ENCODE measurements at places on chromosomes 3 and 15.

DNA sequence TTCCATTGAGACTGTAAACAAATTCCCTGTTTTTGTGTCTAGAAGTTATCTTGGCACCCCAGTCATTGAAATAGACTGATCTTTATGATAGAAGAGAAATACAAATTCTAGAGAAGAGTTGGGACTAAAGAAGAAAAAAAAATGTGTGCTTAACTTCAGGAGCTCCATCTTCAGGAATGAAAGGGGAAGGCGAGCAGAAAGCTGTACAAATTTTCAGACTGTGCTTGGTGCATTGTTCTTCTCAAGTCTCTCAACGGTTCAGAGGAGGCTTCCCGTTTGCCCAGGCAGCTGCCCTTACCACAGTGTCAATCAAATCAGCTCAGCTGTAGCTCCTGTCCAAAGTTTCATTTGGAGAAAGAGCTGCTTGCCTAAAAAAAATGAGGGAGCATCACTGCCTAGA is 41.7 kb downstream of the OXSM start:
- no peak for DNase-seq

- no peak for DNase-seq
These were observed 52.2 kb downstream of the TP53BP1 start for GRCh38 chr15:43440721-43441281.

DNA sequence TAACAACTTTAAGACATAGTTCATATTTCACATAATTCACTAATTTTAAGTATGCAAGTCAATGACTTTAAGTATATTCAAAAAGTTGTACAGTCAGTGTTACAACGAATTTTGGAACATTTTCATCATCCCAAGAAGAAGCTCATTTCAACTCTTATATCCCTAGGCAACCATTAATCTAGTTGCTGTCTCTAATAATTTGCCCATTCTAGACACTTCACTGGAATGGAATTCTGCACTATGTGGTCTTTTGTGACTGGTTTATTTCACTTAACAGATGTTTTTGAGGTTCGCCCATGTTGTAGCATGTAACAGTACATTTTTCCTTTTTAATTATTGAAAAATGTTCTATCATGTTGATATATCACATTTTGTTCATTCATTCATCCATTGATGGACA is 104.2 kb upstream of the SPRED1 start:
- no peak for DNase-seq

DNA sequence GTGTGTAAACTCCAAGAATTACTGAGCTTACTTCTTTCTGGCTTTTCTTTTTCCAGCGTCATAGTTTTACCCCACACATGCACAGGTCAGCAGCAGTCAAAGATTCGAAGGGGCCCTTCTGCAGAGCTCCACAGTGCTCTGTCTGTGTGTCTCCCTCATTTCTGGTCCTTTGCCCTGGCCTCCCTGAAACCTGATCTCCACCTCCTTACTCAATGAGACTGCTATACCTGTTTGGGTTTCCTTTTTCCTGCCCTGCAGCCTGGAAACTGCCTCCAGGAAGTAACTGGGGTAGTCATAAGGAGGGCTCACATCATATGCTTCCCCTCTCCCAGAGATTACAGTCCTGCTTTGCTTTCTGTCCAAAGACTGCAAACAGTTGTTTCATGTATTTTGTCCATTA is 82.8 kb upstream of the TNIK start:
- DNase-seq: no peak

- DNase-seq: peak; percentile 18
These were observed 96.2 kb upstream of the TRPM1 start for GRCh38 chr15:31197497-31198414.

GRCh38 chr15:27574541-27575054 is 524.5 kb downstream of the OCA2 start:
- DNase-seq: no peak

Measured in stimulated activated CD4-positive, alpha-beta T cell treated with anti-CD3 and anti-CD28 coated beads, Interleukin-15, amount 100 ng/mL, for 1 hour (primary cell).